ENCODE measurements at places on chromosomes 1 and 21.

DNA sequence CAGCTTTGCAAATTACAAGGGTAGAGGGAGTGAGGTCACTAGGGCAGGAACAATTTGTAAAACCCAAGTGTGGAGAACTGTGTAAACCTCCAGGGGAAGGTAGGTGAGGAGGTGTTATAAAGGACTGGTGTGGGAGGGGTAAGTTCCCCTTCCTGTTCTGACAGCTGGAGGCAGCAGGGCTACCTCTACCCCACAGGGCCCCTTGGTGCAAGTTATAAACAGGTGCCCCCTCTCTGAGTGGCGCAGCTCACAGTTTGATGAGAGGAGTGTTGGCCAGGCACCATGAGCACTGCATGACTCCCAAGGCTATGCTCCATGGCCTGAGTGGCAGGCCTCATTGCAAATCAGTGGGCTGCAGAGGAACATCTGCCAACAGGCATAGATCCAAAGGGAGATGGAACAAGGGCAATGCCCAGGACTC lies 41.0 kb downstream of the MFSD2A start:
- no peak for DNase-seq

GRCh38 chr1:11413986-11414391 lies 65.0 kb upstream of the DISP3 start:
- DNase-seq: no peak

DNA sequence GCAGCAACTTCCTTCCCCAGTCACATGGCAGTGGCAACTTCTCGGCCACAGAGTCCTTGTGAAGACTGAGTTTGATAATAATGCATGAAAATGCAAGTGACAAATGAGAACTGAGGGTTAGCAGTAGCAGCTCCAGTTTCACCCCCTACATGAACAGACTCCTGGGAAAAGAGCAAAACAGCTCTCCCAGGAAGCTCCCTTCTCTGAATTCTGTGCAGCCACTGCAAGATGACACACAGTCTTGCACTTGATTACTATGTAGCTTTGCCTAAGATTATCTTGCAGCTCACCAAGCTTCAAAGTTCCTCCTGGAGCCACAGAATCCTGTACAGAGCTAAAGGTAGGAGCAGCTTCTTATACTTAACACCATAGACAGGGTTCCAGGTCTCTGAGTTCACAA lies 4.7 kb downstream of the PGBD5 start:
- DNase-seq: no peak

- DNase-seq: no peak
Measured at GRCh38 chr1:5349526-5349925, 642.7 kb downstream of the NPHP4 start.

- DNase-seq: no peak
Measured at GRCh38 chr1:176601348-176601747, 138.4 kb downstream of the PAPPA2 start.
